ENCODE measurements at places on chromosomes 1 and 21. TPM values are rescaled to one million over a fixed set of nuclear protein-coding genes. Genes with fewer than 3 reads are reported as not detected.

The AHDC1 gene
- total RNA-seq: 10.6 TPM

The CD101 gene
- 0.82 TPM for total RNA-seq

The C8A gene
- total RNA-seq: not detected

The IL12RB2 gene
- total RNA-seq: 7.3 TPM

The CRYZL1 gene
- 68.9 TPM for total RNA-seq

The PM20D1 gene
- total RNA-seq: under 0.01 TPM

The KCNE2 gene
- total RNA-seq: under 0.01 TPM

The SERPINC1 gene
- not detected for total RNA-seq

The ST6GALNAC3 gene
- total RNA-seq: 14.3 TPM

The OR6K3 gene
- total RNA-seq: not detected

The SH2D2A gene
- 0.41 TPM for total RNA-seq

Measured in frontal cortex (tissue), 4 donors.